ENCODE measurements at places on chromosomes 11 and 22.

DNA sequence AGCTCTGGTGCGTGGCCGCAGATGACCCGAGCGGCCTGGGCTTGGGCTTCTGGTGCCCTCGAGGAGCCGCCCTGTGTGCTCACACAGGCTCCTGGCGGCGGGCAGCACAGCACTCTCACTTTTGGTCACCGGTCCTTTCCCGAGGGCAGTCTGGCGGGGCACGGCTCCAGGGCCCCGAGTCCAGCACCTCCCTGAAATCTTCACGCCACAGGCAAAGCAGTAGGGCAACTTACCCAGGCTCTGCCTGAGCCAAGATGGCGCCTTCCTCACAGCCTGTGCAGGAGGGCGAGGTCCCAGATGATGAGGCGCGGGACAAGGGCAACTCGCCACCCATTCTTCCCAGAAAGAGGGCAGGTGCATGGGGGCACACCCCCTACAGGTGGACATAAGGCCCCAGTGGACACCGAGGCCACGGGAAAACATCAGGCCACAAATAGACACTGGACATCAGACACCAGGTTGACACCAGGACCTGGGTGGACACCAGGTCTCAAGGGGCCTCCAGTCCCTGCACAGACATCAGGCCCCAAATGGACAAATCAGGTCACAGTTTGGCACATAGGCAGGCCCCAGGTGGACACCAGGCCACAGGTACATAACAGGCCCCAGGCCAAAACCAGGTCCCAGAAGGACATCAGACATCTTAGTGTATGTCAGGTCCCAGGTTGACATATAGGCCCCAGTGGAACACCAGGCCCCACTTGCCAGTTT, 57.6 kb upstream of the SEPTIN5 start:
- ATAC-seq: no peak

- ATAC-seq: no peak
Measured at GRCh38 chr11:130124096-130124495, 35.5 kb upstream of the ST14 start.

- ATAC-seq: no peak
Measured at GRCh38 chr22:49943405-49943765, 17.2 kb upstream of the PIM3 start.

DNA sequence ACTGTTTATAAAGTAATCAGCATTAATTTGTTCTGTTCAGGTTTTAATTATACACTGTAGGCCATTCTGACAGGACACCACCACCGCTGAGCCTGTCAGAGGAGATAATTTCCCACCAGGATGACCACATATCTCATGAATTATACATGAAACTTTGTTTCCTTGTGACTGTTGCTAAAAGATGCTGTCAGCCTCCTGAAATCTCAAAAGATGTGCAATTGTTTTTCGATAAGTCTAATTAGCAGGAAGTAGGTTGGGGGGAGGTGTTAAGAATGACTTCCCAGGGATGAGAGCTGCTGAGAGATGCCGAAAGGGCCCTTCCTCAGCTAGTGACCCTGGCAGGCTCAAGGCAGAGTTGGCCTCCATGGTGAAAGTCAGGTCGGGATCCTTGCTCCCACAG, 485.4 kb downstream of the SOX6 start:
- ATAC-seq: no peak

GRCh38 chr11:119776651-119777050, 47.7 kb upstream of the NECTIN1 start:
- no peak for ATAC-seq

DNA sequence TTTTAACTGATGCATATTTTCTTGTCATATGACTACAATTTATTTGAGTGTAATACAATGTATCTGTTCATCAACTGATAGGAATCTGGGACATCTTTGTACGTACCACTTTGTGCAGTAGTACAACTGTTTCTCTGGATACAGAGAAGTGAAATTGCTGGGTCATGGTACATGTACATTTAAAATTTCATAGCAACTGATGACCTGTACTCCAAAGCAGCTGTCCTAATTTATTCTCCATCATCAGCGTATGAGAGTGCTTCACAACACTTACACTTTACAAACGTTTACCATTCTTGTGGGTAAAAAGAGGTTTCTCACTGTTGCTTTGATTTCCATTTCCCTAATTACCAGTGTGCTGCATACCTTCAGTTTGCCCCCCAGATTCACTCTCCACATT, 552.8 kb upstream of the CADM1 start:
- no peak for ATAC-seq

- no peak for ATAC-seq
Measured at GRCh38 chr11:133739481-133739880, 105.8 kb downstream of the SPATA19 start.

GRCh38 chr22:22738959-22739585, 94.7 kb downstream of the GGTLC2 start:
- ATAC-seq: no peak

GRCh38 chr11:134662629-134663360, 250.8 kb upstream of the B3GAT1 start:
- ATAC-seq: no peak

GRCh38 chr11:3154001-3154599, 11.0 kb downstream of the OSBPL5 start:
- no peak for ATAC-seq

All from activated CD4-positive, CD25-positive, alpha-beta regulatory T cell treated with anti-CD3 and anti-CD28 coated beads, Interleukin-2, amount 50 U/mL, for 24 hours (primary cell).